ENCODE measurements at places on chromosomes 16 and 17.

GRCh38 chr16:1197237-1197866, 27.7 kb downstream of the TPSG1 start:
- no peak for DNase-seq

- no peak for DNase-seq
Measured at GRCh38 chr17:39617446-39618245, 9.1 kb upstream of the PPP1R1B start.

GRCh38 chr16:49601576-49601975, 228.0 kb downstream of the C16orf78 start:
- no peak for DNase-seq

- no peak for DNase-seq
Measured at GRCh38 chr17:63540590-63540989, 9.7 kb upstream of the DCAF7 start.

DNA sequence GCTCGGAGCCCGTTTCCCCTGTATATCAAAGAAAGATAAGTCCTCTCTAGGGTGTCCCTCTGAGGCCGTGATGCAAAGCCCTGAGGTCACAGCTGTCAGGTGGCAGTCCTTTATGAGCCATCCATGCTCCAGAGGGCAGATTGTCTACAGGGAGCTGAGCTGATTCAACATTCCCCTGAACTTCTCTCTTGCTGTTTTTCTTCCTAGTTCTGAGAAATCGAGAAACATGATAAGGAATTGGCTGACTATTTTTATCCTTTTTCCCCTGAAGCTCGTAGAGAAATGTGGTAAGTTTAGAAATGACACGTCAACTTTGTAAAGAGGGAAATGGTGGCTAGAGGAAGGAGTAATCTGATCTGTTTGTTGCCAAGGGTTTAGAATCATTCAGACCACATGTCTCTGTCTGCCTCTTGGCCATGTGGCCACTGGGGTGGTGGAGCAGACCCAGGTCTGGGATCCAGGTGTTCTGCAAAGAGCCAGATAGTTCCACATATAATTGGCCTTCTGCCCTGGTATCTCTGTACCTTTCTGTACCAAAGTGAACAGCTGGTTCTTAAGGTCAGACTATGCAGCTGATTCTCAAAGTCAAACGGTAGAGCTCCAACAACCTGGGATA, 3.5 kb downstream of the CTNS start:
- DNase-seq, result no peak

DNA sequence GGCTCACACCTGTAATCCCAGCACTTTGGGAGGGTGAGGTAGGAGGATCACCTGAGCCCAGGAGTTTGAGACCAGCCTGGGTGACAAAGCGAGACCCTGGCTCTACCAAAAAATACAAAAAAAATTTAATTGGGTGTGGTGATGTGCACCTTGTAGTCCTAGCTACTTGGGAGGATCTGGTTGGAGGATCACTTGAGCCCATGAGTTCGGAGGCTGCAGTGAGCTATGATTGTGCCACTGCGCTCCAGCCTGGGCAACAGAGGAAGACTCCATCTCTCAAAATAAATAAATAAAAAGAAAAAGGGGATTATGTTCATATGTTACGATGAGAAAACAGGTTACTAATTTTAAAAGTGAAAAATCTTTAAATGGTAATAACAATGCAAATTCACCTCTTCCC, 996 bp downstream of the MLKL start:
- DNase-seq, result no peak

- no peak for DNase-seq
Measured at GRCh38 chr16:81646561-81646960, 132.5 kb upstream of the PLCG2 start.

Measured in effector memory CD8-positive, alpha-beta T cell (primary cell).